LoVo (cell line): ENCODE measurements at places on chromosomes 11 and 22.

- no peak for DNase-seq
These were observed 96.4 kb upstream of the SESN3 start for GRCh38 chr11:95327273-95327948.

DNA sequence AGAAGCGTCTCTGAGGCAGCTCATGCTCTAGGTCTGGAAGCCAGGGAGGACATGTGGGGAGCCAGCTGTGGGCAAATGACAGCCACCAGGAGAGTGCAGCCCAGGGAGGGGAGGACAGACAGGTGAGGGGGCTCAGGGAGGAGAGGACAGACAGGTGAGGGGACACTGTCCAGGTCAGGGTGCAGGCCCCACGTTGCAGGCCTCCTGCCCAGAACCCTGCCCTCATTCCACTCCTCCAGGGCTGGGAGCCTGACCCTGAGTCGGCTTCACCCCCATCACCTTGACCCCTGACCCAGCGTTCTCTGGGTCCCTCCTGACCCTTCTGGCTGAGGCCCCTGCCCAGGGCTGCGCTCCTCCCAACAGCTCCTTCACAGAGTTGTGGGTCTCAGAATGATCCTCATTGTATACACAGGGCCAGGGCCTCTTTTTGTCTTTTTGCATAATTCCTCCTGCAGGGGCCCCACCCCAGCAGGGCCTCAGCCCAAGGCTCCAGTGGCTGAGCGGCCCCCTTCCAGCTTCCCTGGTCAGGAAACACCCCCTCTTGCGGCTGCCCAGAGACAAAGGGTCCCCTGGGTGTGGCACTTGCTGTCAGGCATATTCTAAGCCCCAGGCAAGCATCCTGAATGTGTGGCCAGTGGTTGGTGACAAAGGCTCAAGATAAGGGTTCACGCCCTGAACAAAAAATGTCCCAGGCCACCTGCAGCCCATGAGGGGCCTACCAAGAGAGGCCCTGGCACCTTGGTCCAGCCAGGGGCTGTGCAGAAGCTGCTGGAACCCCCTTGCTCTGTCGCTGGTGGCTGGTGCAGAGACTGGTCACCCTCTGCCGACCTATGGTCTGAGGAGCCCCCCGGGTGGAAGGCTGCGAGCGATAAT is 853.0 kb downstream of the BRD1 start:
- no peak for DNase-seq

GRCh38 chr11:2580061-2580421 is 119.8 kb downstream of the KCNQ1OT1 start:
- no peak for DNase-seq

GRCh38 chr11:18324381-18324780 is 2.0 kb downstream of the GTF2H1 start:
- no peak for DNase-seq

DNA sequence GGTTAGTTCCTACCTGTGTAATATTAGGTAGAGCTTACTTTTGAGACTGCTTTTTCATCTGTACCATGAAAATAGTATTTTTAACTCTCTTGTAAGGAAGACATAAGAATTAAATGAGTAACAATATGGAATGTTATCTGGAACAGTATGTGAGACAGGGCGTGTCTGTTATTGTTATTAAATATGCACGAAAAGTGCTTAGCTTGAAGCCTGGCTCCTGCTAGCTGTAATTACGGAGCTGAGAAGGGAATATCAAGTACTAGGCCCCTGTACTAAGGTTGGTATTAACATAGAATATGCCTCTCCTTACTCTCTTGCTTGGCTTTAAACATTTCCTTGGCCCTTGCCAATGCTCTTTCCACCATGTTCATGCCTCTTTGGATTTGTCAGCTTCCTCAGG is 194.0 kb downstream of the FAM76B start:
- DNase-seq = no peak

- no peak for DNase-seq
These were observed 43.8 kb downstream of the COPB1 start for GRCh38 chr11:14455648-14456430.
